ENCODE measurements at places on chromosomes 1 and 21.
A peak's percentile ranks its signal among the peaks of the same experiment; 100 is the strongest.

DNA sequence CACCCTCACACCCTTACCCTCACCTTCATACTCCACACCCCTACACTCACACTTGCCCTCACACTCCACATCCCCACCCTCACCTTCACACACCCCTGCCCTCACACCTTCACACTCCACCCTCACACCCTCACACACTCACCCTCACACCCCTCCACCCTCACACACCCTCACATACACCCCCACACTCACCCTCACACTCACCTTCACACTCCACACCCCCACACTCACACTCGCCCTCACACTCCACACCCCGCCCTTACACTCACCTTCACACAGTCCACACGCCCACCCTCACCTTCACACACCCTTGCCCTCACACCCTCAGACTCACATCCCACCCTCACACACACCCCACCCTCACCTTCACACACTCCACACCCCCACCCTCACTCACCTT, 43.6 kb upstream of the EDN2 start:
- DNase-seq: no peak

DNA sequence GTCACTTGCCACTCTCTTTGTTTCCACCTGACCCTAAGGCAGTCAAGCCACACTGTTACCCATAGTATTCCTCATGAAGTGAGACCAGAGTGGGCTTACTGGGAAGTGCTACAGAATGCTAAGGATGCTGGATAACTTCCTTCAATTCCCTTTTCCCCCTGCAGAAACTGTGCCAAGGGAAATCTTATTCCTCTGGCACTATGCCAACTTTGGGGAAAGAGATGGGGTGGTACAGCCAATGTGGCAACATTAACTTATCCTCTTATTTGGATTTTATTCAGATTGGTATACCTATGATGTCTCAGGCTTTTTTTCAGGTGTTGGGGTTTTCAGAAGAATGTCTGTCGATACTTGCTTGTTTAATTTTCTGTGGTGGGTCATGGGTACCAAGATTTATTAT, 599.4 kb upstream of the PBX1 start:
- DNase-seq: no peak

DNA sequence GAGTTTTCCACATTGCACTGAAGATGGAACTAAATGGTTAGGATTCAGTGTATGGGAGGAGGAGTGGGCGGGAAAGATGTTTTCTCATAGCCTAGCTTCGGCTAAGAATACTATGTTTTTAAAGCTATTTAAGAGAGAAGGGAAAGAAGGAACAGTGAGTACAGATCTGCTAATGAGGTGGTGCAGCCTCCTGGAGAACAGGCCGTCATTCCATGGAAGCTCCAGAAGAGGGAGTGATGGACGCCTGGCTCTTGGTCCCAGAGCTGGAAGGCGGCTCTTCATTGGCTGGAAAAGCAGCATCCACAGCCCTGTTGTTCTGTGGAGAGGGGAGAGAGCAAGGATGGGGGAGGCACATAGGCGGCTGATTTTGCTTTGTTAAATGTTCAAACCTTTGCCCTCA, 6.9 kb downstream of the CAMK1G start:
- DNase-seq: no peak

- DNase-seq: no peak
Observed at GRCh38 chr21:21230672-21231071, 232.5 kb downstream of the NCAM2 start.

DNA sequence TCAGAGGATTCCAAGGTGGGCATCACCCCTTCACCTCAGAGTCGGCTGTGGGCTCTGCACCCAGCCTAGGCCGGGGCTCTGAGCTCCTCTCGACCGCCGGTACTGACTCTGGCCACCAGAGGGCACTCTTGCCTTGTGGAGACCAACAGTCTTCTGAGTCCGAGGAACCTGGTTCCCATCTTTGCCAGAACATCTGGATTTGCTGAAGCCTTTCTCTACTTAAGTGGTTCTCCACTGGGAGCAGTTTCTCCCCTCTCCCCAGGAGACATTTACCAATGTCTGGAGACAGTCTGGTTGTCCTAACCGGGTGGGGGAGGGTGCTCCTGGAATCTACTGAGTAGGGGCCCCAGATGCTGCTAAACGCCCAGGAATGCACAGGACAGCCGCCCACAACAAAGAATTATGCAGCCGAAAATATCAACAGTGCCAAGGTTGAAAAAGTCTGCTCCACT, 9.4 kb downstream of the ETV3L start:
- DNase-seq: peak; percentile 90

DNA sequence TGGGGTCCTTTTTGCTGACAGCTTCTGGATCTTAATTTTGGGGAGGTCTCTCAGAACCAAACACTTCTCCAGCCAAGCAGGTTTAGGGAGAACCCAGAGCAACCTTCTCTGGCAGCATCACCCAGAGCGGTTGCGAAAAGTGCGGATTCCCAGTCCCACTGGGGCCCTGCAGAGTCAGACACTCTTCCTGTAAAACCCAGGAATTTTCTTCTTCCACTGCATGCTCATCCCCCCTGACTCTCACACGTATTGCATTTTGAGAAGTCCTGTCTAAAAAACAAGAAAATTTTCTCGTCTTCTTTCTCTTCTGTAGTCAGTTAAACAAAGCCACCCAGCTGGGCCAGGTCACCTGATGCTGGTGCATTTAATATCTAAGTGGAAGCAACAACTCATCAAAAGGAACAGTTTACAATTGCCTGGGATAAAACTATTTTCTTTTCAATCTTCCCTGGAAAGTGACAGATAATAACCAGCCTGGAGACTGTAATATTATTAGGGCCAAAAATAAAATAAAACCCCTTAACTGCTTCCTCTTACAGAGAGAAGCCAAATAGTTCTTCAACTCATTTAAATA, 156.0 kb downstream of the IGSF21 start:
- DNase-seq: no peak

DNA sequence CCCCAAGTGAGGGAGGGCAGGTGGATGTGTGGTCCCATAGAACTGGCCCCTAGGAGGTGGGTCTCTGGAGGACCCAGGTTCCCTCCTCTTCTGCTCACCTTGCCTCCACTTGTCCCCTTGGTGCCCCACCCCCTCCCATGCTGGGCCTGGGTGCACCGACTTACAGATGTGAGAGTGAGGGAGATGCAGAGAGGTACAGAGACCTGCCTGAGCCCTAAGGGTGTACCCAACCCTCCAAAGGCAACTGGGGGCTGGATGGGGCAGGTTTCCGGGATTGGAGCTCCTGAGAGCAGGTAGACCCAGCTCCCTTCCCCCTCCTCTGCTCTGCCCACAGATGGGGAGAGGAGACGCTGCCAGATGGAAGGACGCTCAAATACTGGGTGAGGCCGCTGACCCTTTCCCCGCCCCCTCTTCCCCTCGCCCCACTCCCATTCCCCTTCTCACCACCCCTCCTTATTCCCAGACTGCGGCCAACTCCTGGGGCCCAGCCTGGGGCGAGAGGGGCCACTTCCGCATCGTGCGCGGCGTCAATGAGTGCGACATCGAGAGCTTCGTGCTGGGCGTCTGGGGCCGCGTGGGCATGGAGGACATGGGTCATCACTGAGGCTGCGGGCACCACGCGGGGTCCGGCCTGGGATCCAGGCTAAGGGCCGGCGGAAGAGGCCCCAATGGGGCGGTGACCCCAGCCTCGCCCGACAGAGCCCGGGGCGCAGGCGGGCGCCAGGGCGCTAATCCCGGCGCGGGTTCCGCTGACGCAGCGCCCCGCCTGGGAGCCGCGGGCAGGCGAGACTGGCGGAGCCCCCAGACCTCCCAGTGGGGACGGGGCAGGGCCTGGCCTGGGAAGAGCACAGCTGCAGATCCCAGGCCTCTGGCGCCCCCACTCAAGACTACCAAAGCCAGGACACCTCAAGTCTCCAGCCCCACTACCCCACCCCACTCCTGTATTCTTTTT, 10.3 kb downstream of the TINAGL1 start:
- DNase-seq: no peak

GRCh38 chr1:2906085-2906484, 104.6 kb upstream of the TTC34 start:
- DNase-seq: no peak

GRCh38 chr1:40383095-40383487, 9.6 kb downstream of the SMAP2 start:
- DNase-seq: no peak

- no peak for DNase-seq
Observed at GRCh38 chr1:101101360-101101759, 75.8 kb upstream of the DPH5 start.

DNA sequence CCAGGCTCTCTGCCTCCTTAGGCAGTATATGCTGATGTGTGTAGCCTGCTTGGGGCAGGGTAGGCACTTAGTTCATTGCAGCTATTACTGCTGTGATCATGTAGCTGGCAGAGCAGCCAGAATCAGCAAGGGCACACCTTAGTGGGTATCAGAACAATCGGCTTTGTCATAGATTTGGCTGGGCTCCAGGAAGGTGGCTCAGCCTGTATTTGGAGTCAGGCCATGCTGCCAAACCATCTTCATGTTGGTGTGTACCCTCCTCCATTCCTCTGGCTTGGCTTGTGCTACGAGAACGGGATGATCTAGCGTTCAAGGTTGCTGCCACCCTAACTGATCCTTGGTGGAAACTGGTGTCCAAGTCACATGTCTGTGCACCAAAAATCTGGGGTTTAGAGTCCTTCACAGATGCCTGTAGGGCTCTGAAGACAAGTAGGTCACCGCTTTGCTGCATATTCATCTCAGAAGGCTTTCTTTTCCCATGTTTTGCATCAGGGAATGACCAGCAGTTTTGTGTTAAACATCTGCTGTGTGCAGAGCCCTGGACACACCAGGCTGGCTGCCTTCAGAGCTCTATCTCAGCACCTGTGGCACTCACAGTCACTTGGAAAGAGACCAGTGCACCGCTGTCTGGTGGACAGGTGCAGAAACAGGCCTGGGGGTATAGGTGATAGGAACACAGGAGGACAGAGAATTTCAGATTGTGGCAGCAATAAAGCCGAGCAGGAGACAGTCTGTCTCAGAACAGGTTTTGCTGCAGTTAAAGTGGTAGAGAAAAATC, 23.7 kb downstream of the VANGL1 start:
- no peak for DNase-seq

GRCh38 chr1:72056516-72056915, 225.8 kb downstream of the NEGR1 start:
- DNase-seq: no peak

DNA sequence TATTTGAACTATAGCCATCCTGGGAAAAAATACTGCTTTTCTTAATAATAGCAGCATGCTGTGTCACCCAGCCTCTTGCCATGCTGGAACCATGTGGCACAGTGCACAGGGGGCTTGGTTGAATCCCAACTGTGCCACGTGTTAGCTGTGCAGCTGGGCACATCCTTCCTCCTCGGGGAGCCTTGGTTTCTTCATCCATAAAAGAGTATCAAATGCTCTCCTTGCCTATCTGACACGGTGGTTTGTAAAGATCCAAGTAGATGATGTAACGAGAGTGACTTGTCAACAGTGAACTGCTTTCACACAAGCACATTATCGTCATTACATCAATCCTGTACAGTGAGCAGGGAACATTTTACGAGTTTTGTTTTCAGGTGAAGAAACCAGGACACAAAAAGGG, 24.4 kb downstream of the VASH2 start:
- DNase-seq: no peak

GRCh38 chr1:147726168-147726567, 34.2 kb downstream of the GJA5 start:
- no peak for DNase-seq

GRCh38 chr1:32116531-32116930, 8.7 kb downstream of the KPNA6 start:
- DNase-seq: no peak
